ENCODE measurements at places on chromosomes 16 and 17. TPM values are rescaled to one million over a fixed set of nuclear protein-coding genes. Genes with fewer than 3 reads are reported as not detected.

- no peak overlapping the region for H3K27ac ChIP-seq
- peaks cover 75% of the 10 kb centered on the region for H3K27me3 ChIP-seq
- H3K4me3 ChIP-seq, result no peak overlapping the region
- peaks cover 6% of the 10 kb centered on the region for H3K4me1 ChIP-seq
- no peaks in the 10 kb centered on the region for H3K36me3 ChIP-seq
Observed at GRCh38 chr16:79599256-79599836, 1.2 kb downstream of the MAF start.

DNA sequence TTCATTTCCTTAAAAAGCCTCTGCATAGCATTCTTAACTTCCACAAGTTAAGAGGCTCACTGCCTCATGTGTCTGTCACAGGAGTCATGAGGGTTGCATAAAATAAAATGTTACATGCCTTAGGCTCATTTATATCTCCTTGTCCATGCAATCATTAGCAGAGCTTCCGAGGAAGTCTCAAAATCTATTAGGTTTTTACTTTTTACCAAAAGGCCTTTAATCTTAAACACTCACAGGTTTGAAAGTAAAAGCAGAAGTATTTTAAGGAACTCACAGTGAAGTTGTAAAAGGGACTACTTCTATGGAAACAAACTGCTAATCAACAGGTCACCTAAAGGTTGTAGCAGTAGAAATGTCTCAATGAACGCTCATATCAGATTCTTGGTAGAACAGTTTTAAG, 5.2 kb upstream of the ATP6V0A1 start:
- no peak overlapping the region for H3K4me3 ChIP-seq
- H3K27ac ChIP-seq, result no peak overlapping the region
- no peaks in the 10 kb centered on the region for H3K36me3 ChIP-seq
- DNase-seq, result no peak
- H3K27me3 ChIP-seq, result no peaks in the 10 kb centered on the region

DNA sequence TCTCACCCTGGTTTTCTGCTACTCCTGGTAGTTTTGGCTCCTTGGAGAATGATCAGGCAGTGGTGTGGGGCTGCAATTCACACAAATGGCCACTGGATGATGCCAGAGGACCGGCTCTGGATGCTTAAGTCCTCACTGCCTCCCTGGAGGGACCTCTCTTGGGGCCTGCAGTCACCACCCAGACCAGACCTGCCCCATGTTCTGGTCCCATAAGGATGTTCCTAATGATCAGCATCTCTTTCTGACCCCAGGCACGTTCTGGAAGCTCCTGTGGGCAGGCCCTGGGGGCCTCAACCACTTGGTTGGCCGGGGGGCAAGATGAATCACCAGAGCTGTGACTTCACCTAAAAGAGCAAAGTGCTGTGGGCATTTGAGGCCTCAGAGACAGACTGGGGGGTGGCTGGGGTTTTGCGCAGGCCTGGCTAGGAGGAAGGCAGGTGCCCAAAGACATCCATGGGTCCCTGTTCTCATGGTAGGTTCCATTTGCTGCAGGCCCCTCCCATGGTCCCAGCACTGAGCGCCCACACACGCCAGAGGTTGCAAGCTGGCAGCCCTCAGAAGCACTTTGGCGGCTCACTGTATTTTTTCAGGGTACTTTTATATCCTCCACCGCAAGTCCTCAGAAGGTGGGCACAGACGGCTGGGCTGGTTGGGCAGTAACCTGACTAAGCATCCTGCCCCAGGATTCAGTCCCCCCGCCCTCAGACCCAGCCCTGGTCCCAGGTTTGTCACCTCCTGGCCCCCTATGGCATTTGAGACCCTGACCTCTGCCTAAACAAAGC, 53.2 kb downstream of the NT5M start:
- H3K4me1 ChIP-seq, result no peaks in the 10 kb centered on the region
- DNase-seq, result peak; percentile 90
- H3K27ac ChIP-seq, result no peak overlapping the region

DNA sequence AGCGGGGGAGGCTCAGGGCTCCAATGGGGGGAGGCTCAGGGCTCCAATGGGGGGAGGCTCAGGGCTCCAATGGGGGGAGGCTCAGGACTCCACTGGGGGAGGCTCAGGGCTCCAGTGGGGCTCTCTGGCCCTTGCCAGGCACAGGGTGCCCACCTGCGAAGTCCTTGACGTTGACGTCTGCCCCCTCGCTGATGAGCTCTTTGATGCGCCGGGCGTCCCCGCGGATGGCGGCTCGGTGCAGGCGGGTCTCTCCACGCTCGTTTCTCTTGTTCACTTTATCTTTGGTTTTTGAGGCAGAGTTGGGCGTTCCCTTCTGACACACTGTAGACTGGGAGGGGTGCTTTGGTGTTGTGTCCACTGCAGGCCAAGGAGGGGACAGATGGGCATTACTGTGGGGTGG, 73.0 kb downstream of the ZNF778 start:
- no peak overlapping the region for H3K4me3 ChIP-seq
- no peaks in the 10 kb centered on the region for H3K27me3 ChIP-seq
- DNase-seq, result no peak
- no peaks in the 10 kb centered on the region for H3K4me1 ChIP-seq
- peaks cover 7% of the 10 kb centered on the region for H3K36me3 ChIP-seq

The CAVIN1 gene
- 1,102 TPM for total RNA-seq

The PLCD3 gene
- total RNA-seq, result 30.2 TPM

The AARSD1 gene
- 18.1 TPM for total RNA-seq

All from GM23248 (cell line).